ENCODE measurements at places on chromosomes 1 and 21.

GRCh38 chr1:53473463-53473862 is 14.3 kb downstream of the DMRTB1 start:
- no peak for DNase-seq

- DNase-seq, result no peak
These were observed 48.7 kb upstream of the DNAH14 start for GRCh38 chr1:224880593-224881307.

DNA sequence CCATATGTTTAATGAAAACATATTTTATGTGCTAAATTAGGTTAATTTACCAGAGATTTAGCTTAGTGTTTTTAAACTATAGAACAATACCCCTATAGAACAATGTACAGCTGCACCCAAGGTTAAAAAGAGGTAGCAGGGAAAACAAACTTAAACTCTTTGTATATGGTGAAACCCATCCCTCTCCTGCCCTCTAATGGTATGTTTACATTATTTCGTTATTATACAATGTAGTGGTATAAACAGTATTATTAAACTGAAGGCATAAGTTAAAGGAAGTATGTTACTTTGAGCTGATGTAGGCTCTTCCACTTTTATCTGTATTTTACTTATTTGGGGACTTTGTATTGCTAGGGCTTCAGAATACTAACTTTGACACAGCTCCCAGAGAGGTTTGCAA is 16.7 kb upstream of the ZYG11A start:
- no peak for DNase-seq

DNA sequence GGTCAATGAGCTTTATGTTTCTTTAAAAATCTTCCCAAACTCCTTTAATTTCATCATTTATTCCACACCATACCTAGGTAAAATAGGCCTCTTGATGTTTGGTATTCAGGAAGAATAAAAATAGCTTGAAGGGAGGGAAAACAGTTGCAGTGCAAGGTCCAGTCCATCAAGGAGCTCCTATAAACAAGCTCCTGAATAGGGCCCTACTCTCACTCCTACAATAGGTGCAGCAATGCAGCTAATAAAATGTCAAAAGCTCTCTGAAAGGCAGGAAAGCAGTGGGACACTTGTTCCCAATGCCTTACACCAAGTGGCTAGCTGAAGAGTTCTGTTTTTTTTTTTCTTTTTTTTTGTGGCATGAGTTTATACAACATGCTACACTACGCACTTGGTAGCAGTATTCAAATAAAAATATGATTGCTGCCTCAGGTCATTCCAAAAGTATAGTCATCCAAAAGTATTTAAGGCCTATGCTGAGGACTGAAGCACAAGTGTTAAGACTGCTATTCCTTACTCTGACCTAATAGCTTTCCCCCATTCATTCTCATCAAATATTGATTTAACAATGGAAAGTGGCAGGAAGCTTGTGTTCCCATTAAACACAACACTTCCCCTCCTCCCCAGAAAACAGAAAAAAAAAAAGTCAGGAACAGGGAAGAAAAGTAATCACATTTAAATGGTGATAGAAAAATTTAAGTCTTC is 9.8 kb downstream of the TEX38 start:
- no peak for DNase-seq

DNA sequence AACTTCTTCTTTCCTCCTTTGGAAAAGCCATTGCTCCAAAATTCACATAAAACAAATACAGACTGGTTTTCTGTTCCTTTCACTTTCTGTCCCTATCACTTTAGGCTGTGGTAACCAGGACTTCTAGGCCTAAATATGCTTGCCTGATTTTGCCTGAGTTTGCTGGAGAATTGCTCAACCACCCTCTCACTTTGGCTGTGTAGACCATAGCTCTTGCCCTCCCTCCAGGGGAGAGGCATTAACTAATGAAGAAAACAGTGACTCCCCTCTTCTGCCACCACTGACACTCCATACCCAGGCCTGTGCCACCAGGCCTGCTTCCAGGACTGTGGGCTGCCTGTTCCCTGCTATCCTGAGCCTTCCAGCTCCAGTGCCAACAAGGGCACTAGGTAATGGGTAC is 163.5 kb downstream of the TOMM20 start:
- DNase-seq, result no peak

GRCh38 chr1:167194182-167194581 is 26.5 kb upstream of the POU2F1 start:
- no peak for DNase-seq

DNA sequence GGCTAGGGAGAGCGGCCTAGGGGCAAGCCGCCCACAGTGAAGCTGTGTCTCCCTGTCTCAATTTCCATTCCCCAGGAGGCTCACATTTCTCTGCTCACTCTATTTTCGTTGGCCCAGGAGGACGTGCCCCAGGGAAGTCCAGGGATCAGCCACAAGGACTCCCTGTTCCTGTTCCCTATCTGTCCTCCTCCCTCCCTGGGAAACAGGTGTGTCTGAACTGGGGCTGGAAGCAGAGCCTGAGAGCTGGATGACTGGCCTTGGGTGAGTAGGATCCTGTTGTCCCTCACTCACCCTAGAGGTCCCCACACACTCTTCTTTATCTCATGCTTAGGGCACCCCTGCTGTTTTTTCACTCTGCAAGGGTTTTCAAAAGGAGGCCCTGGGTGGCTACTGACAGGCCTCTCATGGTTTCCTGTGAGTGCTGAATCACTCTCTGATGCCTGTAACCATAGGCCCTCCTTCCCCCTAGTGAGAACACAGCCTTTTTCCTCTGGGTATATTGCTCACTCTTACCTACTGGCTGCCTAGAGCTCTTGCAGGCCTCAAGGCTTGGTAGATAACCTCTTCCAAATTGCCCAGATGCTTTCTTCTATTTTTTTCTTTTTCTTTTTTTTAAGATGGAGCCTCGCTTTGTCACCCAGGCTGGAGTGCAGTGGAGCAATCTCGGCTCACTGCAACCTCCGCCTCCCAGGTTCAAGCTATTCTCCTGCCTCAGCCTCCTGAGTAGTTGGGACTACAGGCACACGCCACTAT is 3.3 kb upstream of the UTP11 start:
- DNase-seq, result peak; percentile 51

- DNase-seq, result no peak
These were observed 94.9 kb upstream of the IGSF21 start for GRCh38 chr1:18012686-18013085.

GRCh38 chr1:201419746-201420607 is 1.6 kb downstream of the TNNI1 start:
- DNase-seq, result no peak

DNA sequence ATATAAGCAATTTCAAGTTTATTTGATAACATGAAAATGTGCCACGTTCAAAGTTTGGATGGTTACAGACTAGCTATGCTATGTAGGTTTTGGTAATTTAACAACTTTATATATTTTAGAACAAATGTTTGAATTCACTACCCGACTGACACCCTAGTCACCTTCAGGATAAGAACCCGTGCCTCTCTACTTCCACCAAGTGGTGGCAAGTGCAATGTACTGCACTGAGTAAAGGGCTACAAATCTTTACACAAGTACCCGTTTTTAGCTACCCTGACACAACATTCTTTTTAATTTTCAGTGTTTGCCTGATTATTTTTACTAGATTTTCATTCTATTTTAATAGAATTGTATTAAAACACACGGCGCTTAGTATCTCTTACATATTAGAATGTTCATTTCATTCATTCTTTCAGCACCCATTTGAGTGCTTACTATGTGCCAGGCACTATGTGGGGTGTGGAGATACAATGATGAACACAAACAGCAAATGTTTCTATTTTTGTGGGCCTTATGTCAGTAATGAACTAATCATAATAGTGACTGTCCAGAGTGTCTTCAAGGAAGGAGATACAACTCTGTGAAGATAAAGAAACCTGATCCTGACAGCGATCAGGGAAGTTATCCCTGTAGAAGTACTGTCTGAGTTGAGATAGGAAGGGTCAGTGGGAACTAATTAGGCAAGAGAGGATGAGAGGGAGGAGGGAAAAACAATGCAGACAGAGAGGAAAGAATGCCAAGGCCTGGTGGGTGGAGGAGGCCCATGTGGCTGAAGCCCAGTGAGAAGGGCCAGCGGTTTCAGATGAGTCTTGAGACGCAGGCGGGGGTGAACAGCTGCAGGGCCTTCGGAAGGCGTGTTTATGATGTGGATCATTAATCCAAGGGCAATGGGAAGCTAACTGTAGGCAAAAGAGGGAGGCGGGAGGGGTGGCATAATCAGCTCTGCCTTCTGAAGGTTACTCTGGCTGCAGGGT is 3.8 kb downstream of the LCA5L start:
- peak; percentile 29 for DNase-seq

GRCh38 chr1:167573035-167573434 is 19.5 kb upstream of the CREG1 start:
- no peak for DNase-seq

DNA sequence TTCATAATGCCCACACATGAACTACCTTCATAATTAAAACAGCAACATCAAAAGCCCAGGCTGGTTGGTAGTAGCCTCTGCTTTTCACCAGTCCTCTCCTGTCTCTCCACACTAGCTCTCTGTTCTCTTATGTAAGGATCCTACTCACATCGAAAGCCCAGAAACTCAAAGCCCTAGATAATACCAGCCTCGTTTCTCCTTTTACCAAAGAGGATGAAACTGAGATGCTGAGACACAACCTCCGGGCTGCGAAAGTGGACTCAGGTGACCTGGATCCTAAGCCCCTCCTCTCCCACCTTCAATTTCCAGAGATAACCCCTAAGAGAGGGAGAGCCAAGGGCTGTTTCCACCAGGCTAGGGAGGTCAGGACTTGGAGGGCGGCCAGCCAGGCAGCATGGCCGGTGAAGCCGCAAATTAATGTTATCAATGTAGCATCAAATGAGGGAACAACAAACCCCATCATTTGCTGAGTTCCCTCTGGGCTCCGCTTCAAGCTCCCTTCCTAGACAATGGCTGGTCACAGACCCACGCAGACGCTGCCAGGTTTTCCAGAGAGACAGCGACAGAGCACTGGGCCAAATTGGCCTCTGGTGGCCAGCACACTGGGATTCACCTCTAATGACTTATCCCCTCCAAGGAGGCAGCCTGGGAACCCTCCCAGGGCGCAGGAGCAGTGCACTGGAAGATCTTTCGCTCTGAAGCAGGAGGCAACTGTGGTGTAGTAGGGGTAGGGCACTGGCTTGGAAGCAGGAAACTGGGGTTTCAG is 20.7 kb upstream of the STMN1 start:
- no peak for DNase-seq

GRCh38 chr1:83641206-83641658 is 357.7 kb downstream of the TTLL7 start:
- DNase-seq, result no peak

GRCh38 chr1:93111561-93111960 is 32.5 kb downstream of the MTF2 start:
- no peak for DNase-seq

GRCh38 chr1:184166485-184166884 is 115.0 kb downstream of the TSEN15 start:
- no peak for DNase-seq

- no peak for DNase-seq
These were observed 220.7 kb downstream of the LTN1 start for GRCh38 chr21:28771790-28772501.

DNA sequence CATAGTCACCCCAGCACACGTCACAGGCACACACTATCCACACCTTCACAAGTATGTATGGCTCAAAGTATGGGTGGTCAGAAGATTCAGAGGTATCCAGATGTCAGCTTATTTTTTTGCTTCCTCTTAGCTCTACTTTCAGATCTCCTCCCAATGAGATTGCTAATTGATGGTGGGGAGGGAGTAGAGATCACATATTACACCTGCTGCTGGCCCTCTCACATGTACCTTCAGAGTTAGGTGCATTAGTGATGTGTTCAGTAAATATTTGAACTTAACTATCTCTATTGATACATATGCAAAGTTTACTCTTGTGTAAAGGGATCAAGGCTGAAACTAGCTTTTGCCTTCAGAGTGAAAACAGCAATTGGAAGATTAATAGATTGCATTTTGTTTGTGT is 262.6 kb downstream of the PCP4 start:
- DNase-seq, result no peak

- no peak for DNase-seq
These were observed 7.8 kb upstream of the GJB5 start for GRCh38 chr1:34746785-34747637.

DNA sequence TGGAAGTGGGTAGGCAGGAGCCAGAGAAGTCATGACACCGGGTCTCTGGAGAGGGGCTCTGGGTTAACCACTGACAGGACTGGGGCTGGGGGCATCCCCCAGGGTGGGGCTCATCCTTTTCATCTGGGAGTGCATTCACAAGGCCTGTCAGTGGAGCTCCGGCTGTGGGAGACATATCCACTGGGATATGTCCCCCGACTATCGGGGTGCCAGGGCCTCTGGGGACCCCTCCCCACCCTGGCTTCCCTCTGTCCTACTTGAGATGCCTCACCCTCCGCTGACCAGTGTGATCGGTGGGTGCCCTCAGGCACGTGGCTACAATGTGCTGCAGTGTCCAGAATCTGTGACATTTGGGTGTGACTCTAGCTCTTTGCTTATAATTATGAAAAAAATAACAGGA is 92.3 kb upstream of the CD34 start:
- no peak for DNase-seq

GRCh38 chr1:202987922-202988583 is 19.1 kb upstream of the TMEM183A start:
- DNase-seq, result no peak

DNA sequence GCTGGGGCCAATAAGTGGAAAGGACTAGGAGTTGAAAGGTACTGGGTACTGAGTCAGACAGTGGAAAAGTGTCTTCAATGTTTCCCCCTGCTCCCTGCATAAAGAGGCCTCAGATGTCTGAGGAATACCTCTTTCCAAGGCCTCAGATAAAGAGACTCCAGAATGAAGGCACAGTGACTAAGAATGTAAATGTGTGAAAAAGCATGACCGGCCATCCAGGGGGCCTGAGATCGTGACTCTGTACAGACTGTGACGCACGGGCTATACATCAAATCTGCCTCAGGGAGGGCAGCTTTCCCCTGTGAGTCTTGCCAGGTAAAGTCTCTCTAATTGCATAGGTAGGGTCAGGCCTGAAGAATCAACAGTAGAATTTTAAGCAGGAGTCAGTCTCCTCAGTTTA is 1690.5 kb downstream of the KCNT2 start:
- DNase-seq, result no peak

Measured in CD4-positive, alpha-beta T cell treated with Interferon gamma for 1 hour (primary cell).